ENCODE measurements at places on chromosomes 5 and 9.

GRCh38 chr9:114688379-114688778, 6.4 kb upstream of the TEX48 start:
- no peak for DNase-seq

DNA sequence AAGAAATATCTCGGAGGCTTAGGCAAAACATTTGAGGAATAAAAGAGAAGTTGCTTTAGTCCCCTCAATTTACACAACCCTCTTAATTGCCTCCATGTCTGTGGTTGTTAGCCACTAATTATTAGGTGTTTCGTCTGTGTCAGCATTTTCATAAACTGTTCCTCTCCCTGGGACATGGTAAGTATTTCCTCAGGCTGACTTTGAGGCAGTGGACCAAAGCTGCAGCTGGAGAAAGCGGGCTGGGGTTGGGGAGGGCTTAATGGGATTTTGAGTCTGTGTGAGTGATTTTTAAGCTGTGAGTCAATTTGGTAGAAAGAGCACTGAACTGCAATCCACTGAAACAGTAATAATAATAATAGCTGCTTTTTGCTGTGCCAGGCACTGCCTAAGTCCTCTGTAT, 13.0 kb upstream of the TTC1 start:
- no peak for DNase-seq

DNA sequence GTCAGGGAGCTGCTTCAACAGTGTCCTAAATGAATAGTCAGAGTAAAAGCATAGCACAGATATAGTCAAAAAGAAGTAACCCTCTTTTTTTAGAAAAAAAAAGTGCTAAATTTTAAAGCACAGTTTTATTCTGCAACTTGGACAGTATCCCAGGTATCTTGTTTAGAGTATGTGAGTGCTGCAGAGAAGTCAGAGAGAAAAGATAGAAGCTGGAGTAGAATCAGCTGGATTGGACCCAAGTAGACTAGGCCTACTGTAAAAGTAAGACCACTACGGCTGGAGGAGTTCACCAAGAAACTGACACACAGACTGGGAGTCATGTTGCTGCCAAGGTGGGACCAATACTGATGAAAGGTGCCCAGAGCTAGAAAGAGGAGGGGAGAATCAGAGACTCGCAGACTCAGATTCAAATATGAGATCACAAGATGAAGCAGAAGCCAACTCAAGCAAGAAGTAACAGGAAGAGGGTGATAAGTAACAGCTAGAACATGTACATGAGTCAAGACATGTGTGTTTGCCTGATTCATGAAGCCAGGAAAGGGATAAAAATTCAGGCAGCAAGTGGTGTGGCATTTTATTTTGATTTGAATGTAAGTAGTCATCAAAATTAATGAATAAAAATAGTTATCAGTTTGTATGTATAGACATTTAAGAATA, 25.6 kb upstream of the TUSC1 start:
- no peak for DNase-seq

DNA sequence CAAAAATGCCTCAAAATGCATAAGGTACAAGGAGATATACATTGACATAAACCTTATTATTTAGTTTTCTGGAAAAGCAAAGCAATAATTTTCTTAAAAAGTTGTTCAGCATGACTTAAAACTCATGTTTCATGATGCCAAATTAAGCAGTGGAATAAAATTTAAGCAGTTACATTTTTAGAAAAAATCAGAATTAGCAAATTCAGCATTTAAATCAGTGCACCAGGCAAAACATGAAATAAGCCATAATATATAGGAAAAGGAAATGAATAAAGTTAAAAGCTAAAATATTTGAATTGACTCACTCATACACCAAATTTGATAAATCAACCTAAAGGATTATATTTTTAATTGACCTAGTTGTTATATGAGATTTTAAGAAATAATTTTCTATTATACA, 795.1 kb upstream of the CDH6 start:
- DNase-seq = no peak

- DNase-seq = no peak
Measured at GRCh38 chr9:133798160-133798559, 60.0 kb upstream of the SARDH start.

DNA sequence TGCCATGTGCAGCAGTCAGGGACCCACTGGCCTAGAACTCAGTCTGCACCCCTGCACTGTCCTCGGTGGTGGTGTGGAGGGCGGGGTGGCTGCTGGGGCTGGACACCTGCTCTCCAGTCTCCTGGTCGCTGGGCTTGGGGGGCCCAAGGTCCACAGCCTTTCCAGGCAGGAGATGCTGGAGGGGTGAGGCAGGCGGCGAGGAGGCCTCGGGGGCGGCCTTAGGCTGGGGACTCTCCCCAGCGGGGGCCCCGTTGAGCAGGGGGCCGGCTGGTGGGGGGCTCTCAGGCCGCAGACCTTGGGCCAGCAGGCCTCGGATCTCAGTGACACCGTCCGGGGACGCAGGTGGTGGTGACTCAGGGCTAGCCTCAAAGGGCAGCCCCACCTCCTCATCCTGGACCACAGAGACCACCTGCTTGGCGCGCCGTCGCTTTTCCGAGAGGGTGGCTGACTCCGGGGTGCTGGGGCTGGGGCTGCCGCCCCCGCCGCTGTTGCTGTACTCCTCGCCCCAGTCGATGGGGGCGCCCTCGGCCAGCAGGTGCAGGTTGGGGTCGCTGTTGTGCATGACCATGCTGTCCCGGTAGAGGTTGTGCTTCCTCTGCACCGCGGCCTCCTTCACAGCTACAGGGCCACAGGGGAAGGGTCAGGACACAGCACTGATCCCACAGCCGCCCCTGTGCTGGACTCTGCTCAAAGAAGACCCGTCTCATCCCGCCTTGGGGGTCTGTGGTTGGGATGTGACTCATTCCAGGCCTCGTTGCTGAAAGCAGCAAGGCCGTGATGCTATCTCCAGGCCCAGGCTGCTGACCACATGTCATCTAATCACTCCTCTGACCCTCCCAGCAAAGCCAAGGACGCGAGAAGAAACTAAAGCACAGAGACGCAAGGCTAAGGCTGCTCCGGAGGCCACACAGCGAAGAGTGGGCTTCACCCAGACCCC, 55.8 kb downstream of the LRSAM1 start:
- DNase-seq = no peak

DNA sequence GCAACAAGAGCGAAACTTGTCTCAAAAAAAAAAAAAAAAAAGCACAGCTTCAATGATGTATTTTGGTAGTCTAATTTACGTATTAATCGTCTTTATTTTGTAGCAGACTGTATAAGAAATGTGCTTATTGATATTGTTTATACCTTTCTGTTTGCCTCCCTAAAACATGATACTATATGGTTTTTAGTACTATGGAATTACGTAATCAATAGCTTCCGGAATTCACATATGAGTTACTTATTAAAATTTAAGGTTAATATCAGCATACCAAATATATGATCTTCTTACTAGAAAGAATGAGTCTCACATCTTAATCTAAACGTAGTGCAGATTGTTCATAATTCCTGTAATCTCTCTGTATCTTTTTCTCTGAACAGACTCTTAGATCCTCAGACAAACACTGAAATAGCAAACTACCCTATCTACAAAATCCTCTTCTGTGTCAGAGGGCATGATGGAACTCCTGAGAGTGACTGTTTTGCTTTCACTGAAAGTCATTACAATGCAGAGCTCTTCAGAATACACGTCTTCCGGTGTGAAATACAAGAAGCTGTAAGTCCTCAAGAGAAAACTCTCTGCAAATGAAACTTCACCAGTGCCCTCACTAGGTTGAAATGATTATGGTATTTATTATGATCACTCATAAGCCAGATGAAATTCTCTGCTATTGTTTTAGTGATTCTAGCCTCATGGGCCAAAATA, 44.4 kb upstream of the GPR21 start:
- no peak for DNase-seq

- no peak for DNase-seq
Measured at GRCh38 chr5:22852807-22853660, at the start of gene CDH12. Gene CDH12 (minus strand): TSS chr5:22853344.

DNA sequence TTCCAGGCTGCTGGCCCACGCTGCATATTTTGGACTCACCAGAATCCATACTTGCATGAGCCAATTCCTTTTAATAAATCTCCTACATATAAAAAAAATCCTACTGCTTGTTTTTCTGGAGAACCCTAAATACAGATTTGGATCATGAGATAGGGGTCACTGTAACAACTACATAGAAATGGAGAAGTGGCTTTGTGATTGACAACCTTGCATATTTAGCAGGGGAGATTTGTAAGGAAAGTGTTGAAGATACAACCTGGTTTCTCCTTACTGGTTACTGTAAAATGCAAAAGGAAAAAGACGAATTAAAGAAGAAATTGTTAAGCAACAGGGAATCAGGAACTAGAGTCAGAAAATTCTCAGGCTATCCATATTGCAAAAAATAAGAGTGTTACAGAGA, 74.8 kb downstream of the HABP4 start:
- DNase-seq = no peak

DNA sequence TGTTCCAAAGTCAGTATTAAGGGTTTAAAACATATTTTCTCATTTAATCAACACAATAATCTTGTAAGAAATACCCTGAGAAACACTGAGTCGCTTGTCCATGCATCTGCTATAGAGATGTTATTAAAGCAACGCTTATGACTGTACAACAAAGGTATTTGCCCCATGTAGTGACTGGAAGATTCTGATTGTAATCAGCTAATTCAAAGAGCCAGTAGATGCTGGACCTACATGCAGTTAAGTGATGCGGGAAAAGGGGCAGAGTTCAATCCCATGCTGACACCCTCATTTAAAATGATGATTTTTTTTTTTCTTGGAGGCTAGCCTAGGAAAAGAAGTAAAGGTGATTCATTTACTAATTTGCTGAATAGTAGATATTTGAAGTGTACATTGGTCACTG, 149.3 kb upstream of the MTAP start:
- no peak for DNase-seq

- no peak for DNase-seq
Measured at GRCh38 chr5:127088251-127088650, 14.9 kb upstream of the C5orf63 start.

DNA sequence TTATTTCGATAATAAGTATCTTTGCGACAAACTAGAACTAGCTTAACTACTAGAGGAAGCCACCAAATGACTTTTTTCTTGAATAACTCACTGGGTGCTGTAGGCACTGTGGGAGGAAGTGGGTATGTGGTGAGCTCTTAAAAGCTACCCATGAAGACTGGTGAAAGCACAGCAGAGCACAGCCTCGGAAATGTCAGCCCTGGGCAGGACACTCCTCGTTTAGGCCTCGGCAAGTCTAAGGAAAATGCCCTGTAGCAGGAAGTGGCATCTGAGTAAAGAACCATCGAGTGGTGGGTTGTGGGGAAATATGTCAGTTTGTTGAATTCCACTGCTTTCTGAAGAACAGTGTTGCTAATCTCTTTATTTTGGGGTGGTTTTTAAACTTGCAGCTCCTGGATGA, 44.0 kb upstream of the NCS1 start:
- DNase-seq = peak; percentile 85

DNA sequence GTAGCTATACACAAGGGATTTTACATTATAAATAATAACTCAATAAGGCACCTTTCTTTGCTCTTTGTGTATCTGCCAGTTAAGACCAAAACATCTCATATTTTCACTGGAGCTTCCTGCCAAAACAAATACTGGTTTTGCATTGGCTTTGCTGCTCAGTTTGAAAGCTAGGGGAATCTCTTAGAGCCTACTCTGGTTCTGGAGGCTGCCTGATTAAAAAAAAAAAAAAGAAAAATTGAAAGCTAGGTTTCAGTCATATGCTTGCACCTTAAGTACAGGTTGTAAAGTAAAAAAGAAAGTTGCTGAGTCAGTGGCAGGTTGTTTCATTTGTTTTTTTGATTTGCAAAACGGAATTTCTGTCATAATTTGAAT, 2.3 kb downstream of the DENND4C start:
- no peak for DNase-seq

Measured in CD4-positive, alpha-beta T cell treated with Interleukin-15 for 4 hours (primary cell).